ENCODE measurements at places on chromosomes 16 and 17.

DNA sequence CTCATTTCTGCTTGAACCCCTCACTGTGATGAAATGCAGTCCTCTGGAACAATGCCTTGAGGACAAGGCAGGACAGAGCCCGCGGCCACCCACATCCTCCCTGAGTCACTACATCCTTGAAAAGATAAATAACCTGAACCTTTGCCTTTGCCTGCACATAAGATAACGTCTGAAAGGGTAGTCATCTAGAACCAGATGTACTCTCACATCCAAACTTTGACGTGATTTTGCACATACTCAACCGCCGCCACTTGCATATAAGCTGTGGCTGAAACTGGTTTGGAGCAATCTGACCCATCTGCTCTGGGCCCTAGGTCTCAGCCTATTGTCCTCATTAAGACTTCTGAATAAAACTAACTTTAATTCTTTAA lies 252.1 kb downstream of the PHKB start:
- H3K4me3 ChIP-seq, result no peak overlapping the region
- peaks cover 25% of the 10 kb centered on the region for H3K4me1 ChIP-seq
- no peak for DNase-seq
- H3K36me3 ChIP-seq, result no peaks in the 10 kb centered on the region
- peaks cover 33% of the 10 kb centered on the region for H3K27me3 ChIP-seq

DNA sequence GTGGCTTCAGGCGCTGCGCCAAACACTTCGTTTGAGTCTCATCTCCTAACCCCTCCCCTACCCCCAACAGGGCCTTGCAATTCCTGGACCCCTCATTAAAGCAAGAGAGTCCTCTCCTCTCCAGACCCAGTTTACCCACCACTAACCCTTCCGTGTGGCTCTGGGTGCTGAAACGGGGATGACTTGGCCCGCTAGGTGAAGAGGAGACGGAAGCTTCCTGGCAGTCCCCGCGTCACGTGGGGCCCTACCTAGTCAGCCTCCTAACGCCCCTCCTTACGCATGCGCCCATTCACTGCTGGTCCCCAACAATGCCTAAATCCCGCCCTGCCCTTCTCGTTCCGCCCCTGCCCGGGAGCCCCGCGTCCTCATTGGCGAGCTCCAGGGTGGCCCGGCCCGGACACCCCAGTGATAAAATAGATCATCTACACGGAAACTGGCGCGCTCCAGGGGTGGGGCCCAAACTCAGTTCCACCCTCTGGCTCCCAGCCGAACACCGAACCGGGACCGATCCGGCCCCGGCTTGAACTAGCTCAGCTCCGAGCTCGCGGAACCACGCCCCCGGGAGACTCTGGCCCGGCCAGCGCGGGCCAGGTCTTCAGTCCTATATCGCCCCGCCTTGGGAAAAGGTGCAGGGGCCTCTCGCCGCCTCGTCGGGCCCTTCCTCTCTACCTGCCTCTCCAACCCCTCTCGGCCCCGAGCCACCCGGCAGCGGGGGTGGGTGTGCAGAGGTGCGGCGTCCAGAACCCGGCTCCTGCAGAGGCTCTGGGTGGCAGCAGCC lies at the start of gene SLC16A13:
Gene SLC16A13 (plus strand): TSS at position 425 of the 778 bp plus-strand sequence. CDS start 368 bp downstream, outside the sequence.
- DNase-seq, result peak; percentile 92
- H3K36me3 ChIP-seq, result no peaks in the 10 kb centered on the region
- peaks cover 20% of the 10 kb centered on the region for H3K4me1 ChIP-seq
- H3K4me3 ChIP-seq, result peak within 1 kb of the TSS; percentile 84

GRCh38 chr16:83513008-83513755 lies 294.6 kb upstream of the HSBP1 start:
- no peaks in the 10 kb centered on the region for H3K36me3 ChIP-seq
- no peak overlapping the region for H3K27ac ChIP-seq
- no peak overlapping the region for H3K4me3 ChIP-seq
- no peak for DNase-seq
- H3K27me3 ChIP-seq, result peaks cover 11% of the 10 kb centered on the region

DNA sequence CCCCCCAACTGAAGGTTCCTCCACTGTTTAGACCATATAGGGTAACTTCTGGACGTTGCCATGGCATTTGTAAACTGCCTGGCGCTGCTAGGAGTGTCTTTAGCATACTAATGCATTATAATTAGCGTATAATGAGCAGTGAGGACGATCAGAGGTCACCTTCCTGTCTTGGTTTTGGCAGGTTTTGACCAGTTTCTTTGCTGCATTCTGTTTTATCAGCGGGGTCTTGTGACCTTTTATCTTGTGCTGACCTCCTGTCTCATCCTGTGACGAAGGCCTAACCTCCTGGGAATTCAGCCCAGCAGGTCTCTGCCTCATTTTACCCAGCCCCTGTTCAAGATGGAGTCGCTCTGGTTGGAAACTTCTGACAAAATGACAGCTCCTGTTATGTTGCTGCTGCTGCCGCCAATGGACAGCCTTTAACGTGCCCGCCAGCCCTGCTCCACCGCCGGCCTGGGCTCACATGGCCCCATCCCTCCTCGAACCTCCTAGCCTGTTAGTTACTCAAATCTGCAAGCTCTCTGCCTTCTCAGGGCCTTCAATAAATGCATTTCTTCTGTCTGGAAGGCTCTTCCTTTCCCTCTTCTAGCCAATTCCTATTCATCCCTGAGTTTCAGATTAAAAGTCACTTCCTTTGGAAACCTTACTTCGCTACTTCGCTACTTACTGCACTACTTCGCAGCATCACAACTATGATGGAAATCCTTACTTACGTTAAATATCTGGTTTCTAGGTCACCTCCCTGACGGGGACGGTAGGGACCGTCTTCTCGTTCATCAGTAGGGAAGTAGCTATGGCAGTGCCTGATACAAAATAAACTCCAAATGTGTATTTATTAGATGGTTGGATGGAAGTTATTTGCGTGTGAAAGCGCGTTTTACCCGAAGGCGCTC lies 640 bp upstream of the NAGLU start:
- H3K4me1 ChIP-seq, result peaks cover 34% of the 10 kb centered on the region
- H3K27ac ChIP-seq, result peak overlapping the region; percentile 94
- no peak for DNase-seq
- peaks cover 8% of the 10 kb centered on the region for H3K36me3 ChIP-seq
- no peaks in the 10 kb centered on the region for H3K27me3 ChIP-seq
- H3K4me3 ChIP-seq, result peak overlapping the region; percentile 74

DNA sequence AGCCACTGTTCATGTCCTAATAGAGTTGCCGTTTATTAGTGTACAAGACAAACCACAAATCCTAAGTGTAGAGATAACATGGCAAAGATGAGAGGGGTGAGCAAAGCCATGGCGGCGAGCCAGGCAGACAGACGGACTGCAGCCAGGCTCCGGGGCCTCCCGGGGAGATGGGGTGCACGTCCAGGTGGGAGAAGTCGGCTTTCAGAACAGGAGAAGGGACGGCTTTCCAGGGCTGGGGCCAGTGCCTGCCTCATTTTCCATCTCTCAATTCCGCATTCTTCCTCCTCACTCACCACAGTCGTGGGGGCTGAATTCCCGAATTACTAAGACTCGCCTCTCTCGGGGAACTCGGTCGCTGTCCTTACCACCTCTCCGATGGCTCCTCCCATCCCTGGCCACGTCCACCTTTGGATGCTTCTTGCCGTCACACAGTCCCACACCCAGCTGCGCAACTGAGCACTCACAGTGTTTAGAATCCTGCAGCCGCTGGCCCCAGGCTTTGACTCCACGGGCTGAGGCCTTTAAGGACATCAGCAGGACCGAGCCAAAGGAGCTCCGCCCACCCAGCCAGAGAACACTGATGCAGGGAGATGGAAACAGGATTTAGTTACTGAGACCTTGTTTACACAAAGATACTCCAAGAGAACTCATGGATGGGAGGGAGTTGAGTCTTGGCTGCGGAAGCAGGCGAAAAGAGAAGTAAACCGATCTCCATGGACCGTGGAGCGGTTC lies 59.7 kb downstream of the RNF112 start:
- DNase-seq, result no peak
- peak overlapping the region; percentile 75 for H3K27ac ChIP-seq
- no peaks in the 10 kb centered on the region for H3K27me3 ChIP-seq
- H3K4me1 ChIP-seq, result peaks cover 11% of the 10 kb centered on the region
- peak overlapping the region; percentile 43 for H3K4me3 ChIP-seq

DNA sequence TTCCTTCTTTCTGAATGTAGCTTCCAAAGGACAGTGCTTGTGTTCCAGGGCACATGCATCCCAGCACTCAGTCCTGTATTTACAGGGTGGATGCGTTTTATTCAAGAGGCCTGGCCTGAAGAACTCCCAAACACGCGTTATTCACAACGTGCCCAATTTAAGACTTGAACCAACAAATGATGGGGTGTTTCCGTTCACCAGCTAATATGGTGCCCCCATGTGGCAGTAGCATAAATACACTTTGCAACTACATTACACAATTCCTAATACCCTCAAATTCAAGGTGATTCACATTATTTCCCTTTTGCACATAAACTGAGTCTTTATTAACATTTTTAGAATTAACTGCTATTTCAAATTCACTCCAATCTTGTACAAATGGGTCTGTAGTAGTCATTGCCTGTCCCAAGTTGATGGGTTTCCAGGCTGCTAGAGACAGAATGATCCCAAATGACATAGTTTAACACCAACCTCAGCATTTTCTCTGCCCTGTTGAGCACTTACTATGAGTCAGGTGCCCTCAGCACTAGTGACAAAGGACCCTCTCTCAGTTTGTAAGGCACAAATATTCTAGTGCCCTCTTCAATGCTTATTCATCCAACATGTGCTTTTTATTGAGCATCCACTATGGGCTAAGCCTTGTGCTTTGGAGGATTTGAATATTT lies 26.9 kb downstream of the HSD17B2 start:
- H3K36me3 ChIP-seq, result no peaks in the 10 kb centered on the region
- H3K27me3 ChIP-seq, result no peaks in the 10 kb centered on the region
- no peak for DNase-seq
- H3K4me1 ChIP-seq, result peaks cover 11% of the 10 kb centered on the region
- no peak overlapping the region for H3K27ac ChIP-seq

GRCh38 chr17:8806253-8806925 lies 7.2 kb upstream of the MFSD6L start:
- H3K36me3 ChIP-seq, result peaks cover 4% of the 10 kb centered on the region
- DNase-seq, result no peak
- H3K27me3 ChIP-seq, result peaks cover 14% of the 10 kb centered on the region

DNA sequence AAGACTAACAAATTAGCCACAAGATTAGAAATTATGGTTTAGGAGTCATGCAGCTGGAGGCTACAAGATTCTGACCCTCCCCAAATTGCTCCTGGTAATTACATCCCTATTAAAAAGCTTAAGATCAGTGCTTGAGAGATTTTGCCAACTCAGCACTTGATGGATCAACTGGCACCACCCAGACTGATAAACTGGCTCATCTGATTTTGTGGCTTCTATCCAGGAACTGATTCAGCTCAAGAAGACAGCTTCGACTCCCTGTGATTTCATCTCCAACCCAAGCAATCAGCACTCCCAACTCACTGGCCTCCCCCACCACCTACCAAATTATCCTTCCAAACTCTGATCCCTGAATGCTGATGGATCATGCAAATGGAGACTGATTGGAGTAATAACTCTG lies 94.8 kb downstream of the TNFRSF13B start:
- no peaks in the 10 kb centered on the region for H3K4me1 ChIP-seq
- H3K27ac ChIP-seq, result no peak overlapping the region
- no peak for DNase-seq
- H3K4me3 ChIP-seq, result no peak overlapping the region

GRCh38 chr17:10802496-10803284 lies 1.2 kb downstream of the TMEM238L start:
- H3K27me3 ChIP-seq, result no peaks in the 10 kb centered on the region
- H3K36me3 ChIP-seq, result no peaks in the 10 kb centered on the region
- no peak overlapping the region for H3K27ac ChIP-seq
- no peaks in the 10 kb centered on the region for H3K4me1 ChIP-seq
- no peak overlapping the region for H3K4me3 ChIP-seq

GRCh38 chr17:74079537-74080300 lies 123.8 kb upstream of the RPL38 start:
- H3K27ac ChIP-seq, result no peak overlapping the region
- no peak for DNase-seq
- H3K4me3 ChIP-seq, result no peak overlapping the region

DNA sequence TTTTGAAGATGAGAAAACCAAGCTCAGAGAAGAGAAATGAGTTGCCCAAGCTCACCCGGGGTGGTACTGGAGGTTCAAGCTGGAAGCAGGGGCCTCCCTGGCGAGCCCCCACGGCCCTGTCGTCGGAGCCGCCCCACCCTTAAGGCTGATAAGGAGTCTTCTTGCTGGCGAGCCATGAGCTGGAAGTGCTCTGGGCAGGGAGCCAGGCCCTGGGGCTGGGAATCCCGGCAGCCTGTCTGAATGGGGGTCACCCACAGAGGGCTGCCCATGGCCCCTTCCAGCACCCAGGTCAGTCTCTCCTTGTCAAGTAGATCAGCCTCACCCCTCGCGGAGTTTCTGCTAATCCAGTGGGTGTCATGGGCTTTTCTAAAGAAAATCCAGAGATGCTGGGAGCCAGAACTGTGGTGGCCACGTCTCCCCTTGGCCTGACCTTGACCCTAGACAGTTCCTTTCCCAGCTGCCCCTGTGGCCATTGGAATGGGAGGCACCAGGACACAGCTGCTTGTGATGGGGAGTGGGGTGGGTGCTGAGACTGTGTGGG lies 1.2 kb upstream of the P2RX1 start:
- no peaks in the 10 kb centered on the region for H3K36me3 ChIP-seq
- peaks cover 26% of the 10 kb centered on the region for H3K4me1 ChIP-seq
- peak; percentile 52 for DNase-seq

Measured in mesothelial cell of epicardium (in vitro differentiated cells).